ENCODE measurements at places on chromosomes 7 and 10. TPM values are rescaled to one million over a fixed set of nuclear protein-coding genes. Genes with fewer than 3 reads are reported as not detected.

Gene DENND2A
- total RNA-seq, result 13.1 TPM

DNA sequence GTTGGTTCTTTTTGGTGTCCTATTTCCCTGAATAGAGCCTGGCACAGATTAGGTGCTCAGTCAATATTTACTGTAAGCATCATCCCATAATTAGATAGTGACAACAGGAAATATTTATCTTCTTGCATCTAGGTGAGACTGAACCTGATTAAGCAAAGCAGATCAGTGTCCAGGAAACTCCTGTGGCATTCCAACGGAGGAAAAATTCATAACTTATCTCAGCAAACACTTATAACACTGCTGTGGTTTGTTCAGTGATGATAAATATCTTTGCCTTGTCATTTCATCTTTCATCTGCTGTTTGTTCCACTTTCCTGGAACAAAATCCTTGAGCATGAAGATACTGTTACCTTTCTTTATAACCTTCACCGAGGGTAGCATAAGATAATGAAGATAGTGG, 1160.3 kb upstream of the AUTS2 start:
- no peak for DNase-seq
- H3K4me3 ChIP-seq, result no peak overlapping the region
- H3K27ac ChIP-seq, result no peak overlapping the region
- H3K36me3 ChIP-seq, result no peaks in the 10 kb centered on the region
- H3K4me1 ChIP-seq, result no peaks in the 10 kb centered on the region
- no peaks in the 10 kb centered on the region for H3K27me3 ChIP-seq

GRCh38 chr10:70853038-70853437, 35.3 kb downstream of the PCBD1 start:
- no peaks in the 10 kb centered on the region for H3K36me3 ChIP-seq
- H3K4me3 ChIP-seq, result no peak overlapping the region
- DNase-seq, result no peak
- H3K27ac ChIP-seq, result no peak overlapping the region
- no peaks in the 10 kb centered on the region for H3K4me1 ChIP-seq
- H3K27me3 ChIP-seq, result no peaks in the 10 kb centered on the region

DNA sequence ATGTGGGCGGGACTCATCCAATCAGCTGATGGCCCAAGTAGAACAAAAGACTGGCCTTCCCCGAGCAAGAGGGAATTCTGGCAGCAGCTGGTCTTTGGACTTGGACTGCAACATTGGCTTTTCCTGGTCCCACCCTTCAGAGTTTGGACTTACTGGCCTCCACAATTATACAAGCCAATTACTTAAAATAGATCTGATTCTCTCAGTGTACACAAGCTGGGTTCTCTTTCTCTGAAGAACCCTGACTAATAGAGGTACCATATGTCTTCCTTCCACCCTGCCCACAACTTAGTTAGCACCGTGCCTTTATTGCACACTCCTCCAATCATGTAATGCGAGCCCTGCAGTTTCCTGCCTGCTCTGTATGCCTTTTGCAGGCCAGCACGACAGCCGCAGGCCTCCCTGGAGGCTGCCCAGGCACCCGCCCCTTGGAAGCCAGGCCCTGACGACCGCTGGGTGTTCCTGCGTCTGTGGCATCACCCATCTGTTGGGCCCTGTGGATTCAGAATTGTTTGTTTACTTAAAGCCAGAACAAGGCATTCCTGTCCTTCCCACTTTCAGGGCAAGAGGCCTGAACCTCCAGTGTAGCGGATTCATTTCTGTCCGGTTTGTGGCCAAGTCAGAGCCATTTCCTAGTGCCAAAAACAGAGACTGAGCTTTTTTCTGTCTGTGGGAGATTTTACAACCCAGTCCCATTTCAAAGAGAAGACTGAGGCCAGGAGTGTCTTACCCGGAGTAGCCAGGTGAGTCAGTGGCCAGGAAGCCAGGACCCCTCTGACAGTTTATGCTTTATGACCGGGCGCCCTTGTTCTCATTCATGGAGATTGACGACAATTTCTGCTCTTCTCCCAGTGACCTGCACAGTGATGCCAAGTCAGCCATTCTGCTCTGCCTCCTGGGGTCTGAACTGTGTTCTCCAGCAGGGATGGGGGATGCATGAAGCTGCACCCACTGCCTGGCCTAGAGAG, 968 bp upstream of the INMT start:
- no peak overlapping the region for H3K4me3 ChIP-seq
- no peak for DNase-seq
- no peaks in the 10 kb centered on the region for H3K36me3 ChIP-seq
- H3K27ac ChIP-seq, result peak overlapping the region; percentile 29
- H3K4me1 ChIP-seq, result no peaks in the 10 kb centered on the region

Gene TAC1
- total RNA-seq, result 5.9 TPM

DNA sequence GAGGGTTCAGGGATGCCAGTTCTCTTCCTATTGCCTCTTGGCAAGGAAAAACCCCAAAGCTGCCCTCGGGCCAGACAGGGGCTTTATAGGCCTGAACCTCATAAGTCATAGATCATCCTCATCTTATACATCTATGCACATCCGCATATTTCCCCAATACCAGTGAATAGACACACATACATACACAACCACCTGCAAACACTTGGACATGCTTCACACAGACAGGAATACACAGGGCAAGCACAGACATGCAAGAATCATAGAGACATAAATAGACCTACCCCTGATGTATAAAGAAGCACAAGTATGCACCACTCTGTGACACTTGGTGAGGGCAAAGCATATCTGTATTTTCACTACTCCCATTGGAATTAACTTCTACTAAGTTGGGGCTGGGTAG, 30.7 kb downstream of the MBL2 start:
- no peaks in the 10 kb centered on the region for H3K36me3 ChIP-seq
- no peak for DNase-seq
- H3K4me3 ChIP-seq, result no peak overlapping the region
- no peak overlapping the region for H3K27ac ChIP-seq
- H3K27me3 ChIP-seq, result no peaks in the 10 kb centered on the region

- no peak overlapping the region for H3K27ac ChIP-seq
- no peak for DNase-seq
- H3K27me3 ChIP-seq, result no peaks in the 10 kb centered on the region
- no peaks in the 10 kb centered on the region for H3K36me3 ChIP-seq
These were observed 52.5 kb downstream of the LAMB4 start for GRCh38 chr7:108077709-108078108.

GRCh38 chr7:23696916-23697441, 13.0 kb upstream of the STK31 start:
- no peak for DNase-seq
- no peaks in the 10 kb centered on the region for H3K27me3 ChIP-seq

DNA sequence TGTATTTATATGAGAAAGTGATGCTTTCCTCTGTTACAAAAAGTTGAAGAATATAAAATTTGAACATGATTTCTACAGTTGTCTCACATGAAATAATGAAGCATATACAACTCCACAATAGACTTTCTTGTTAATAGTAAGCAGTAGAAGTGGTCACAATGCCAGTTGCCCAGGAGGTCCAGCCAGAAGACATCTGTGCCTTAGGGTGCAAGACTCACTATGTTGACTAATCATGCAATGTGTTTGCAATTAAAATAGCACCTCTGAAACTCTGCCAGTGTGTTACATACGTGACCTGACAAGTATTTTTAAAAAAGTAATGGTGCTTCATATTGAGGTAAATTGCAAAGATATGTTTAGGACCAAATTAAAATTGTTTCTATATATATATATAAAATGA, 547.2 kb downstream of the ETV1 start:
- H3K27ac ChIP-seq, result no peak overlapping the region
- no peaks in the 10 kb centered on the region for H3K27me3 ChIP-seq
- H3K36me3 ChIP-seq, result no peaks in the 10 kb centered on the region
- no peak overlapping the region for H3K4me3 ChIP-seq
- no peak for DNase-seq

DNA sequence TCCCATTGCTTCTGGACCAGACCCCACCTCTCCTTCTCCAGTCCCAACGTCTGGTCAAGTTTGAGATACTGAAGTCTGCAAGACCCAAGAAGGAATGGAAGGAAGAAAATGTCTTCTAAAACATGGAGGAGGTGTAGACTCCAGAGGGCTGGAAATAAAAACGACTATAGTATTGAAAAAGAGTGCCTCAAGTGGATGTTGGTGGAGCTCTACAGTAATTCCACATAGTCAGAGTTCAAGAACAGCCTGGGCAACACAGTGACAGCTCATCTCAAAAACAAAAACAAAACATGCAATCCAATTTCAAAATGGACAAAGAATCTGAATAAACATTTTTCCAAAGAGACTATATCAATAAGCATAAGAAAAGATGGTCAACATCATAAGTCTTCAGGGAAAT, 2.3 kb upstream of the PCGF6 start:
- H3K36me3 ChIP-seq, result no peaks in the 10 kb centered on the region
- H3K4me1 ChIP-seq, result no peaks in the 10 kb centered on the region

Gene LIPK
- total RNA-seq, result 3.2 TPM

- H3K36me3 ChIP-seq, result no peaks in the 10 kb centered on the region
- no peak for DNase-seq
- no peak overlapping the region for H3K4me3 ChIP-seq
- no peaks in the 10 kb centered on the region for H3K27me3 ChIP-seq
These were observed 88.2 kb downstream of the ELMO1 start for GRCh38 chr7:37360484-37360883.

DNA sequence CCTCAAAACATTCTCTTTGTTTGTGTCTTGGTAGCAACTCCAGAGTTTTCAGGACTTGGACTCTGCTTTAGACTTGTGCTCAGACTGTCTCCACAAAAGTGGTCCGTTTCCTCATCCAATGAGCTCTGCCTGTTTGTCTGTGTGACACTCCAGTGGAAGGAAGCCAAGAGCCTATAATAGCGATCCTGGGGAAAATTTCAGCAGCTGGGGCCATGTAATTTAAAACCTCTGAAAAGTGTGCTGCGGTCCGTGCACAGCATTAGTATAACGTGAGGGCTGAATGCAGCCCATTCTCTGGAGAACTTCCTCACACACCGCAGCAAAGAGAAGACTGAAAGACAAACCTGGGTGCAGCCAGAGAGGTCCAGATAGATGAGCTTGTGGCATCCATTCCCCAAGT, at the start of gene LRRC17:
TSS of gene LRRC17 (plus strand) at position 259 of the 400 bp plus-strand sequence. CDS start 20,914 bp downstream, outside the sequence.
- peak within 1 kb of the TSS; percentile 7 for H3K27ac ChIP-seq
- no peak for DNase-seq
- H3K4me1 ChIP-seq, result no peaks in the 10 kb centered on the region
- no peaks in the 10 kb centered on the region for H3K36me3 ChIP-seq

DNA sequence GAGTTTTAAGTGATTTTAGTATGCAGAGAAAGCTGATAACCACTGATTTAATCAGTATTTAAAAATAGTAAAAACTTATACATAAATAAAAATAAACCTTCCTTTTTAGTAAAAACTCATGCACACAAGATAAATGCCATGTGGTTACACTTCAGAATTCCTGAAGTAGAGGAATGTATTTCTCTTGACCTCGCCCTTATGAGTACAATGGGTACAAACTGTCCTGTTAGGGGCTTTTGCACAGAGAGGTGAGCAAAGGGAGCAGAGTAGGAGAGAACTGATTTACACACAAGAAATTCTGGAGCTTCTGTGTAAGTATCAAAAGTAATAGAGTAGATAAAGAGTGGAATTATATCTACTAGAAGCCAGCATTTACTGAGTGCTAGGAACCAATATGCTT, 279.6 kb downstream of the PPP1R3A start:
- H3K27me3 ChIP-seq, result no peaks in the 10 kb centered on the region
- H3K4me3 ChIP-seq, result no peak overlapping the region
- no peaks in the 10 kb centered on the region for H3K4me1 ChIP-seq
- DNase-seq, result no peak

Gene AKR1E2
- total RNA-seq, result 21.1 TPM

- H3K36me3 ChIP-seq, result no peaks in the 10 kb centered on the region
- DNase-seq, result peak; percentile 61
- H3K4me3 ChIP-seq, result no peak overlapping the region
- H3K27me3 ChIP-seq, result no peaks in the 10 kb centered on the region
- H3K27ac ChIP-seq, result no peak overlapping the region
These were observed 530.9 kb upstream of the AUTS2 start for GRCh38 chr7:69067397-69067796.

- DNase-seq, result no peak
- H3K4me1 ChIP-seq, result no peaks in the 10 kb centered on the region
- H3K27ac ChIP-seq, result no peak overlapping the region
These were observed 10.6 kb downstream of the SFMBT2 start for GRCh38 chr10:7400068-7400715.

DNA sequence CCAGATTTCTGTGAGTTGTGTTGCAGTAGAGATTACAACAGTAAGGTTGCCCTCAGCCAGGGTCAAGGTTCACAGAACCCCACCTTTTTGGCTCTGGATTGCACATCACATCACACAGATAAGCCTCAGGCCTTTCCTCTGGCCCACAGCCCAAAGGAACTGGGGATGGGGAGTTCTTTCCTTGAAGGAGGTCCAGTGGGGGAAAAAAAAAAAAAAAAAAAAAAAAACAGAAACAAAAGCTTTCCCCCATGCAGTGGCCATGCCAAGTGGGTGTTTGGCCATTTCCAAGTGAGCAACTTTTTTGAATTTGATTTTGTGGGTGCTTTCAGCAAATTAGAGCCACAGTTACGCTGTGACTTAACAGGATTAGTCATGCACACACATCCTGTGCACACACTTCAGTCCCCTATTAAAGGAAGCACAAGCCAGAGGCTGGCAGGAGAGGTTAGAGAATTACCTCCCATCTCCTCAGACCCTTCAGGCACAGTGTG, 79.3 kb upstream of the NANOS1 start:
- H3K27me3 ChIP-seq, result no peaks in the 10 kb centered on the region
- no peaks in the 10 kb centered on the region for H3K36me3 ChIP-seq
- no peaks in the 10 kb centered on the region for H3K4me1 ChIP-seq
- DNase-seq, result no peak

GRCh38 chr7:101378751-101379174, 16.1 kb downstream of the COL26A1 start:
- no peaks in the 10 kb centered on the region for H3K27me3 ChIP-seq
- no peak for DNase-seq
- peak overlapping the region; percentile 22 for H3K4me3 ChIP-seq
- no peaks in the 10 kb centered on the region for H3K36me3 ChIP-seq
- H3K27ac ChIP-seq, result no peak overlapping the region
- no peaks in the 10 kb centered on the region for H3K4me1 ChIP-seq

DNA sequence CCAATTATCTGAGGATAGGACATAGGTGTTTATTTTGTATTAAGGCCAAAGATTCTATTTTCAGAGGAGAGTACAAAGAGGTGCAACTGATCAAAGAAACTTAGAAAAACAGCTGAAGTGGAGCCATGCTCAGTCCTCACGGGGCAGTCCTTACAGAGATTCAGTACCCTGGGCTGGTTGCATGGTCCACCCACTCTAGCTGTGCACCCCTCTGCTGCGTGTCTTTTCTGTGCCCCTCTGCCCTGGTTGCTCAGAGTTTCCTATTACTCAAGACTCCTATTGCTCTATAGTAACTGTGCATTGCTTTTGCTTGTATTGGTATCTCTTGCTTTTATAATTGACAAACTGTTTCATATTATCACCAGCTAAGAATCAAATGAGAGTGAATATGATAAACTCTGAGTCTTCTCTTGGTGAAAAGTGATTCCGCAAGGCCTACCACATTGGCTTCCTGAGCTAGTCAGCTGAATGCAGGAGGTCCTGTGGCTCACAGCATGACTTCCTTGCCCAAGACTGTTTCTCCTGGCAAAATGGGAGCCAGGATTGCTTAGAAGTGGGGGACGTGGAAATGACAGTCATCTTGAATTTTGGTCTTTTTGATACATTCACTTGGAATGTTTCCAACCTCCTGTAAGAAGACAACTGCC, 137.0 kb downstream of the GLCCI1 start:
- H3K4me1 ChIP-seq, result no peaks in the 10 kb centered on the region
- H3K27me3 ChIP-seq, result no peaks in the 10 kb centered on the region
- no peaks in the 10 kb centered on the region for H3K36me3 ChIP-seq
